ENCODE measurements at places on chromosomes 2 and 18. TPM values are rescaled to one million over a fixed set of nuclear protein-coding genes. Genes with fewer than 3 reads are reported as not detected.
A peak's percentile ranks its signal among the peaks of the same experiment; 100 is the strongest.

DNA sequence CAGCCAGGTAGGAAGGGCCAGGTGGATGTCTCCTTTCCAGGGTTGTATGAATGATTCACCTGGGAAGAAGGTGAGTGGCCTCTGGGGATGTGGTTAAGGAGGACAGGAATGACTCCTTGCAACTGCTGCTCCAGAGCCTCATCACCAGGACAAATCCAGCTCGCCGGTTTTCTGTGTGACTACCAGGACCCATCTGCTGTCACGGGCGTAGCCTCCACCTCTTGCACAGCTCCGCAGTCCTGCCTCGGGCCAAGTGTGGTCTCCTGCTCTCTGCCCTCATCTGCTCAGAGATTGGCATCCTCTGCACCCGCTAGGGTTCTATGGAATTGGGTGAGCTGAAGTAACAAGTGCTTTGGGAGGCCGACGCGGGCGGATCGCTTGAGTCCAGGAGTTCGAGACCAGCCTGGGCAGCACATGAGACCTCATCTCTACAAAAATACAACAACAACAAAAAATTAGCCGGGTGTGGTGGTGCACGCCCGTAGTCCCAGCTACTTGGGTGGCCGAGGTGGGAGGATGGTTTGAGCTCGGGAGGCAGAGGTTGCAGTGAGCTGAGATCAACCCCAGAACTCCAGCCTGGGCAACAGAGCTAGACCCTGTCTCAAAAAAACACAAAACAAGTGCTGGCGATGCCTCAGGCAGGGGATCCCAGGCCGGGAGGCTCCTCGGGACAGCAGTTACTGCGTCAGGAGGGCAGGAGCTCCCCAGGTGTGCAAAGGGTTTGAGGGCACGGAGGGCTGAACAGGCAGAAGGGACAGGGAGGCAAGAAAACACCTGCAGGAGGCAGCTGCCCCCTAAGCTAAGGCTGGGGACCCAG, 831 bp upstream of the D2HGDH start:
- DNase-seq, result no peak

GRCh38 chr2:120770641-120771040, 35.0 kb downstream of the GLI2 start:
- DNase-seq, result peak; percentile 47

DNA sequence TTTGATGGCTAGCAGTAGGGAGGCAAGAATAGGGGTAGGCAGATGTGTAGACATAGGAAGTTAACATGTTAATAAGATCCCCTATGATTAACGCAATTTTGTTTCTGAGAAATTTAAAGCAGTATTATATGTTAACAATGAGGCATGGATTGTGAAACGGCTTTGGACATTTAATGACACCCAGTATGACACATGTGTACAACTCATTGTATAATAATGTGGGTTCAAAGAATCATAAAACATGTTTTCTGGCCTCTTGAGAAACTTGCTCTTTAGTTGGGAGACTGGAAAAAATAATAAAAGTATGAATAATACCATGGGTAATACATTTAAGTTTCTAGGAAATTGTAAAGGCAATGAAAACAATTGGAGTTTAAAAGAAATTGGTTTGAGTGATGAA, 332.1 kb upstream of the CDH20 start:
- DNase-seq, result no peak

DNA sequence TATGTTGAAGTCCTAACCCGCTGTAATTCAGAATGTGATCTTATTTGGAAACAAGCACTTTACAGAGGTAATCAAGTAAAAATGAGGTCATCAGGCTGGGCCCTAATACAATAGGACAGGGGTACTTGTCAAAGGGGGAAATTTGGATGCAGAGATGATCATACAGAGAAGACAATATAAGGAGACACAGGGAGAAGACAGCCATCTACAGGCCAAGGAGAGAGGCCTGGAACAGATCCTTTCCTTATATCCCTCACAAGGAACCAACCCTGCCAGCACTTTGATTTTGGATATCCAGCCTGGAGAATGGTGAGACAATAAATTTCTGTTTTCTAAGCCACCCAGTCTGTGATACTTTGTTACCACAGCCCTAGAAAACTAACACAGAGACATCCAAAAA, 104.3 kb downstream of the METTL4 start:
- DNase-seq, result no peak

DNA sequence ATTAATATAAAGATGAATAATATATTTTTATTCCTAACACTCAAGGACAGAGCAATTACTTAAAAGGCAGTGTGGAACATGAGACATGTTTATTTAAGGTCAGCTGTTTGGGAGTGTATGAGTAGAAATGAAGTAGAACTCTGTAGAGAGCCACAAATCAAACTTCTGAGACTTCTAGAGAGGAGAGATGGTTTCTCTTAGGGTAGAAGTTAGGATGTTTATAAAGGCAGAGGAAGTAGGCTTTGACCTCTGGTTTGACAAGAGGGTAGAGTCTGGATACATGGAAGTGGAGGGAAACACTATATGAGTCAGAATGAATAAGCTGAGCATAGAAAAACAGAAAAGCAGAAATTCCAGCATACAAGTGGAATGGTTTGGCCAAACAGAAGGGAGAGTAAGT, 262.1 kb upstream of the KLHL14 start:
- no peak for DNase-seq

Gene CIB4
- total RNA-seq, result not detected

DNA sequence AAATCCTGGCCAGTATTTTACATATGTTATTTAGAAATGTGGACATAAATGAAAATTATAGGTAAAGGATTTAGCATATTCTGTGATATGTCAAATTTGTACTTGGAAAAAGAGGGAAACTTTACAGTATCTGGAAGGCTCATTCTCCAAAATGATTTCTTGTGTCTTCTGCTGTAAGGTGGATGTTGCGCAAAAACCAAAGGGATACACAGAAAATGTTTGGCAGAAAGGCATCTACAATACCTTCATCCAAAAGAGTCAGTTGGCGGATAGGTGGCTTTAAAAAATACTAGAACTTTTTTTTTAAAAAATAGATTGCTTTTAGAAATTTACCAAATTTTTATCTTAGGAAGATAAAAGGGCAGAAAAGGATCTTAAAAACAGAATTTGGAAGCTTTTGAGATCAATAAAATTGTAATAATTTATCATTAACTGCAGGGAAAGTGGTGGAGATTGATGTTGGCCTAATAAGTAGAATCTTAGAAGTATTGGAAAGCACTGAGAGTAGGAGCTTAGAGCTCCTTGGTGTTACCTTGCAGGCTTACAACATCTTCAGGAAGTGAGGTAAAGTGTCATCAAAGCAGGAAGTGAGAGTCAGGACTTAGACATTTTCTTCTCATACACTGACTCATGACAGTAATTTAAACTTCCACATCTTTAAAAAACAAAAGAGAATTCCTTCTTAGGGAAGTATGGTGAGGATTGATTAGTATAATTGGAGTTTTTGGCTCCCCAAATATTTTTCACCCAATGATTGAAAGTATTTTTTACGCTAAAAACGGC, 2.1 kb downstream of the NABP1 start:
- no peak for DNase-seq

DNA sequence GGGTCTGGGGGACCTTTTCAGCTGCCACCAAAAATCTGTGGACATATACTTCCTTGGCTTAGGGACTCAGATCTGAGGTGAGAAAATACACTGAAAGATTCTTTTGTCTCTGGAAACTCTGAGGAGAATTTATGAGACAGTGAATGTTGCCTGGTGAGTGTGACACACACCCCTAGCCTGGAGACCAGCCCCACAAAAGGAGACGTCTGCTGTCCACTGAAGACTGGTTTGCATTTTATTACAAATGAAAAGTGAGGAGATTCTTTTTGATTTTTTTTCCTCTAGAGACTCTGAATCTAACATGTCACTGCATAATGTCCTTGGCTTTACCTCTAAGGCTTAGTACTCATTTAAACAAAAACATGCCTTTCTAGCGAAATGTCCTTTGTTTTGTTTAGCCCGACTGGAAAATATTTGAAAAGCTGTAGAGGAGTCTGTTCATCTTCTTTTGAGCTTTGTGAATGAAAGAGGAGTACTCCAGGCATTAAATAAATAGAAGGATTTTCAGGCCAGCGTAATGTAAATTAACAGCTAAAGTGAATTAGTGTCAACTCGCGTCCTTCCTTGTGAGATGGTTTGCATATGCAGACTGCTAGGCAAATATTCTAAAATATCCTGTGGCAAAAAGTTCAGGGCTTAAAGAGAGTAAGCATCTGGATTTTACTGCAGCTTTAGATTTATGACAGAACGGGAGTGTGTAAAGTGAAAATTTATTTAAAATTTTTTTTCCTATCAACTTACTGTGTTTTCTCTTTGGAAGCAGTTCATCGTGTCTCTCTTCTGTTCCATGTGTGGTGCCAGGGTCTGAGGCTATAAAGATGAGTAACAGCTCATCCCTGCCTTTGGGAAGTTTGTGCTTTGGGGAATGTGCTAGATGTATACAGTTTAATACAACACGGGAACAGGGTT, 125.4 kb downstream of the VWA3B start:
- DNase-seq, result no peak

Gene HOXD1
- not detected for total RNA-seq

DNA sequence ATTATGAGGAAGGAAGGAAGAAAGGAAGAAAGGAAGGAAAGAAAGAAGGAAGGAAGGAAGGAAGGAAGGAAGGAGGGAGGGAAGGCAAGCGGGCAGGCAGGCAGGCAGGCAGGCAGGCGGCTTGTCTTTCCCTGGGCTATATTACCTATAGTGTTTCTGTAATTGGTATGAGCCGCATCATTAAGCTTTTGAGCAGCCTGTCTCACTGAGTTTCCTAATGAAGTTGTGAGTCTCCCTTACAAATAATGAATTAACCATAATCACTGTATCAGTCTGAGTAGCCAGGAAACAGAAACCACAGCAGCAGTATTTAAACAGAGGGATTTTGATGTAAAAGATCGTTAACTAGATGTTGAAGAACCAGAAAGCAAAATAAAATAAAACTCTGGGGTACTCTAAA, 11.8 kb upstream of the SULT1C3 start:
- no peak for DNase-seq

Gene RFTN2
- 5.1 TPM for total RNA-seq

Gene TWIST2
- total RNA-seq, result 72.7 TPM

- DNase-seq, result no peak
Observed at GRCh38 chr18:67919316-67919715, 402.8 kb upstream of the DSEL start.

DNA sequence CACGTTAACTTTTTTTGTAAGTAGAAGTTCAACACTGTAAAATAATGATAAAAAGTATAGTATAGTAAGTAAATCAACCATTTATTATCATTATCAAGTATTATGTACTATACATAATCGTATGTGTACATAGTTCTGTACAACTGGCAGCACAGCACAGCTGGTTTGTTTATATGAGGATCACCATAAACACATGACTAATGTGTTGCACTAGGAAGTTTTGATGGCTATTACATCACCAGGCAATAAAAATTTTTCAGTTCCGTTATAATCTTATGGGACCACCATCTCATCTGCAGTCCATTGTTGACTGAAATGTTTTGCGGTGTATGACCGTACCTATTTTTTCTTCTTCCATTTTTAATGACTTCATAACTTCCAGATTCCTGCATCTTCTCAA, 39.2 kb upstream of the ZNF385B start:
- no peak for DNase-seq

DNA sequence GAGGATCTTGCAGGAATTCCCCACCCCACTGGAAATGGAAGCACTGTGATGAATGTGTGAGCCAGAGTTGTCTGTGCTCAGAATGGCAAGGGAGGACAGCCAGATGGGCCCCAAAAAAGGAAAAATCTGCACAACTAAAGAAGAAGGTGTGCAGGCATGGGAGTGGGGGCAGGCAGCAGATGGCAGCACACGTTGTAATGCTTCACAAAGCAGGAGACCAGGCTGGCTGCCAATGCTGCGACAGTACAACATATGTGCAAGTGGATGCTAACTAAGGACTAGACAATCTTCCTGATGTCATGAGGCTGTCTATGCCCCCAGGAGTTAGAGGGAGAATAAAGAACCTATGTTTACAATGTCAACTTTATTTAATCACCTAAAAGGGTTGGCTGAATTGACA, 27.2 kb downstream of the ST6GAL2 start:
- no peak for DNase-seq

DNA sequence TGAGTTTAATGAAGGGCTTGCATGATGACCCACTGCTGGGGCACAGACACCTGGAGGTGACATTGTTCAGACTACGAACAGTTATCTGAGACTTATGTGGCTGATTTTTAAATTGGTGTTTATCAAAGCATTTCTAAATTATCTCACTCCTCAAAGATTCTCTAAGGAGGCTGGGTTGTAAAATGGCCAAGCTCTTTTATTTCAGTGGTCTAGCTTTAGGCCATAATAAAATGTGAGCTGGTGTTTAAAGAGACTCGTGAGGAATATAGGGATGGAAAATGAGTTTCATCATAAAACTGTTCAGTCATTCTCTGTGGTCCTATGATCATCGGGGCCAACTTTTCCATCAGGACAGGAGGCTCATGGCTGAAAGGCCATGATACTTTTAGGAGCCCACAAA, 93.4 kb downstream of the SPP2 start:
- DNase-seq, result no peak

DNA sequence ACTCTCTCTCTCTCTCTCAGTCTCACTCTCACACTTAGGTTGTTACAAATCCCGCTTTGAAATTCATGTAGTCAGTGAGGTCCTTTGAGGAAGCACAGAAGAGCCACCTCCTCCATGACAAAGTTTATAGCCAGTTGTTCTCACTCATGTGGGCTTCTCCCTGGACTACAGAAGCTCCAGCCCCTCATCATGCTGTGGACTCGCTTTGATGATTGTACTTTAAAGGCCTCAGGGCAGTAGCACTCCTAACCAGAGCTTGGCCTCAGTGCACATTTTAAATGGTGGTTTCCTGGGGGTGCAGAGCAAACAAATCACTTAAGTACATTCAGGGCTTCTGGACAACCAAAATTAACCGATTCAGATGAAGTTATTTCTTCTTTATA, 115.7 kb downstream of the MTCL1 start:
- DNase-seq, result no peak

GRCh38 chr2:238701341-238702206, 146.3 kb upstream of the TWIST2 start:
- DNase-seq, result no peak

- no peak for DNase-seq
Observed at GRCh38 chr2:191701696-191702095, 23.8 kb downstream of the NABP1 start.

DNA sequence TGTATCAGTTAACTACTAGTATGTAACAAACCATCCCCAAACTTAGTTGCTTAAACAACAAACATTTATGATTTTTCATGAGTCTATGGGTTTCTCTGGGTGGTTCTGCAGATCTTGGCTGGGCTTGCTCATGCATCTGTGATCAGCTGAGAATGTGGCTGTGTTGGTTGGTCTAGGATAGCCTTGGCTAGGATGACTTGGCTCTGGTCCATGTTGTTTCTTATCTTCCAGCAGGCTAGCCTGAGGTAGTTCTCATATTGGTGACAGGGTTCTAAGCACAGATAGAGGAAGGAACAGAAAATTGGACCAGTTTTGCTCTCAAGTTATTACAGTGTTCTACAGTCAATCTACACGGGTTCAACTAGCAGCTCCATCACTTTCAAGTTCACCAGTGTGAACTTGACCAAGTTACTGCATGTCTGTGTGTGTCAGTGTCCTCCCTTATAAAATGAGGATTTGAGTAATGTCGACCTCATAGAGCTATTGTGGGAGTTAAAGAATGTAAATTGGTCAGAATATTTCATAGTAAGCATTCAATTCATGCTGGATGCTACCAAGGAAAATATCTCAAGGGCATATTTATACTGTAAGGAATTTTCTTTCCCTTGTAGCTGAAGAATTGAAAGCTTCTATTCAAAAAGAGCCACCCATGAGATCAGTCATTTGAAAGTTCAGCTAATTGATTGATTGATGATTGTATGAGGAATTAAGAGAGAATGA, 65.3 kb downstream of the MYO3B start:
- no peak for DNase-seq

GRCh38 chr18:57077786-57078552, 68.9 kb upstream of the BOD1L2 start:
- no peak for DNase-seq

Gene VIT
- 9.1 TPM for total RNA-seq

Gene PTPRN
- not detected for total RNA-seq
